ENCODE measurements at places on chromosomes 11 and 22.

DNA sequence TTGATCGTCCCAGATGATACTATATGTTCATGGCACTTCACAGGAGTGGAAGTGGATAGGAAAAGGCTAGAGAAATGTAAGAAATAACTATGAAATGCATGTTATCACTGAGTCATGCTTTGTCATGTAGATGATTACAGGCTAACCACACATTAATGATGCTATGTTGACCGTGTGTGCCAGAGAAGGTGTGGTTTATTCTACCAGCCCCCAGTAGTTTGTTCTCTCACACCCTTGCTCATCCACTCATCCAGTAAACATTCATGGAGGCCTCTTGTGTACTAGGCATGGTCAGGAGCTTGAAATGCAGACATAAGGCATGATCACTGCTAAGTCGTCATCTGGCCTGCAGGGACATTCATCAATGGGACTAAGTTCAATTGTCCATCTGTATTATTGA, 153.0 kb upstream of the PITPNB start:
- no peak for DNase-seq

- no peak for DNase-seq
Measured at GRCh38 chr11:9662273-9662672, 1.6 kb upstream of the SWAP70 start.

DNA sequence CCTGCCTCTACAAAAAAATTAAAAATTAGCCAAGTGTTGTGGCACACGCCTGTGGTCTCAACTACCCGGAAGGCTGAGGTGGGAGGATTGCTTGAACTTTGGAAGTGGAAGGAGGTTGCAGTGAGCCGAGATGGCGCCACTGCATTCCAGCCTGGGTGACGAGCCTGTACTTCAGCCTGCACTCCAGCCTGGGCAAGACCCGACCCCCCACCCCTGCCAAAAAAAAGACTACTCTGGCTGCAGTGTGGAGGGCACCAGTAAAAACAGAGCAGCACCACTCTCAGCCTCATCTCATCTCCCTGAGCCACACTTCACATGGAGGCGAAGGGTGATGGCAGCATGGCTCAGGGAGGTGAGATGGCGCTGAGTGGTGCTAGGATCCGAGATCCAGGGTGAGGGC, 50.3 kb upstream of the THY1 start:
- DNase-seq = no peak

GRCh38 chr11:117649296-117650055, 147.5 kb downstream of the DSCAML1 start:
- DNase-seq = no peak

GRCh38 chr11:85826116-85826855, 15.3 kb upstream of the SYTL2 start:
- peak; percentile 75 for DNase-seq

DNA sequence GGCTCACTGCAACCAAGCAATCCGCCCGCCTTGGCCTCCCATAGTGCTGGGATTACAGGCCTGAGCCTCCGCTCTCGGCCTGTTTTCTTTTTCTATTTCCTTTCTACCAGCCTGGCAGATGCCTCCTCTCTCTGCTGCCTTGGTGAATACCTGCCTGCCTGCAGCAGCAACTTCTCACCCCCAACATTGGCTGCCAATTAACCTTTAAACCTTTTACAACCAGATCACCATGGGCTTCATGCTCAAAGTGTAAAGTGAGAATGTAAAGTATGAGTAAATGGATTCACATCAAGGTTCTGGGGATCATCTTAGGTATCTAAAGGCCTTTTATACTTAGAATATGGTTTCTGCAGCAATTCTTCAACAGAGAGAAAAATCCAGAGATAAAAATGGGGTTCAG, 13.0 kb upstream of the FCHSD2 start:
- DNase-seq = no peak

GRCh38 chr22:43421046-43421665, 9.3 kb downstream of the MPPED1 start:
- DNase-seq = no peak

All from Karpas-422 (cell line).